Spleen (tissue), 13 donors: ENCODE measurements at places on chromosomes 12 and 14. TPM values are rescaled to one million over a fixed set of nuclear protein-coding genes. Genes with fewer than 3 reads are reported as not detected.

DNA sequence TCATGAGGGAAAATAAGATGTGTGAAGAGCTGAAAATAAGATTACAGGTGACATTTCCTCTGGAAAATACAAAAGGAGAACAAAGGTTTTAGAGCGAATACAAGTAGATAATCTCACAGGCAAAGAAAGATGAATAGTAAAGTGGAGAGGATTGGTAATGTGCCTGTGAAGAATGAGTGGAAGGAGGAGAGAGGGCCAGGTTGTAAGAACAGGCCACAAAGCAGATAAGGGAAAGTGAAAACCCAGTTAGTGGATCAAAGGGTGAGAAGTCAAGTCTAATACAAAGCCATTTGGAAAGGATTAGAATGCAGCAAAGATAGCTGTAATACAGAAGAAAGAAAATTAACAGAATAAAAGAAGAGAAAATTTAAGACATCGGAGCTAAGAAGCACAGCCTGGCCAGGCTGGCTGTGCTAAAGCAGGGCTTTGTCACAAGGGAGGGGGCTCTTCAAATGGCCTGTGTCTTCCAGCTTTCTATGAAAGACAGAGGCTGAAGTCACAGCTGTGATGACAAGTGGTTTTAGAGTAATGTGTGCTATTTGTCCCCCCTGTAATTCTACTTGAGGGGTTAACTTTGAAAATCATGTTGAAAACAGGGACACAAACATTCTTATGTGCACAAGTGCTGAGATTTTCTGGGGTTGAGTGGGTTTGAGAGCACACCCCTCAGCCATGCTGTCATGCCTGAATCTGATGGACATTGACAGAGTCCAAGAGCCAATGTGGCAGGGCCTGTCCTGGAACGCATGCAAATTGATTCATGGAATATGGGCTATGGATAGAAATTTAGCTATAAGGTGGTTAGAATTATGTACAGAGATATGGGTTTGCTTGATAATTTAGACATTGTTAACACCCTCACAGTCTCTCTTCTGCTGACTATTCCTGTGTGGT, 344.5 kb upstream of the NAV3 start:
- no peak for DNase-seq
- H3K27me3 ChIP-seq: no peaks in the 10 kb centered on the region
- H3K27ac ChIP-seq: no peak overlapping the region

DNA sequence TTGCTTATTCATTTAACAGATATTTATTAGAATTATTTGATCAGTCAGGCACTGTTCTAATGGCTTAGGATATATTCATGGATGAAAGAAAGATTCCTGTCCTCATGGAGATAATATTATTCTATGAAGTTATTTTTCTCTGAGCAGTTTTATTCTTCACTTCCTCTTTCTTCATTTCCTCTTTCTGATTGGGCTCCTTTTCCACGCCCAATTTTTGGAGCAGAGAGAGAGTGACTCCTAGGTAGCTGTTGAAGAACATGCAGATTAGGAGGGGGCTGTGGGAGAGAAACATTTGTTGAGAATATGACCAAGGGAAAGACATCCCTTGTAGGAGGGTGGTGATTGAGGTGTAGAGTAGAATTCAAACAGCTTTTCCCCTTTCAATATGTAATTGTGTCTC, 6.0 kb upstream of the YARS2 start:
- DNase-seq: no peak
- H3K27ac ChIP-seq: no peak overlapping the region
- H3K4me1 ChIP-seq: no peaks in the 10 kb centered on the region
- H3K36me3 ChIP-seq: no peaks in the 10 kb centered on the region

DNA sequence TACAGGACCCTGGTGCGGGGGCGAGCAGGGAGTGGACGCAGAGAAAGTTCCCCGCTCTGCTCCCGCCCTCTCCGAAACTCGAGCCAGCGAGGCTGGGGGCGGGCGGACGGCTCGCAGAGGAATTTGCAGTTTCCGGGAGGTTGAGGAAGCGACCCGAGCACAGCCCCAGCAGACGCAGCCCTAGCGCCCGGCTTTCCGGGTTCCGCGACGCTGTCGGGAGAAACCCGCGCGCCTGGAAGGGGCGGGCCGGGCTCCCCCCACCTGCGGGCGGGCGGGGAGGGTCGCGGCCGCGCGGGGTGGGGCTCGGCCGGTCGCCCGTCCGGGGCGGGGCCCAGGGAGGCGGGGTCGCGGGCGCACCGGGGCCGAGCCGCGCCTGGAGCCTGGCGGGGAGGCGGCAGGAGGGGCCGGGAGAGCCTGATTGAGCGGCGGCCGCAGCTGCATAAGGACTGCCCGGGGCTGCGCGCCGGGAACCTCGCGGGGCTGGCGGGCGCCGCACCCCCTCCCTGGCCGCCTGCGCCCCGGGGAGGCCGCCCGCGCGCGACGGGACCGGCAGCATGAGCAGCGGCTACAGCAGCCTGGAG, at the start of gene RASSF3:
Gene RASSF3, plus strand, starts transcription at position 417 of the 581 bp plus-strand sequence. Its CDS starts 138 bp downstream, at position 555.
- peak; percentile 97 for DNase-seq
- H3K27ac ChIP-seq: peak within 1 kb of the TSS; percentile 93
- no peaks in the 10 kb centered on the region for H3K36me3 ChIP-seq
- H3K27me3 ChIP-seq: no peaks in the 10 kb centered on the region

- no peaks in the 10 kb centered on the region for H3K4me1 ChIP-seq
- no peak overlapping the region for H3K4me3 ChIP-seq
- H3K27me3 ChIP-seq: no peaks in the 10 kb centered on the region
- no peak for DNase-seq
- no peak overlapping the region for H3K27ac ChIP-seq
- no peaks in the 10 kb centered on the region for H3K36me3 ChIP-seq
Measured at GRCh38 chr14:22194664-22195063, 394.4 kb downstream of the DAD1 start.

The HSP90AA1 gene
- 342 TPM for total RNA-seq

The CDKN1B gene
- 72.3 TPM for total RNA-seq

DNA sequence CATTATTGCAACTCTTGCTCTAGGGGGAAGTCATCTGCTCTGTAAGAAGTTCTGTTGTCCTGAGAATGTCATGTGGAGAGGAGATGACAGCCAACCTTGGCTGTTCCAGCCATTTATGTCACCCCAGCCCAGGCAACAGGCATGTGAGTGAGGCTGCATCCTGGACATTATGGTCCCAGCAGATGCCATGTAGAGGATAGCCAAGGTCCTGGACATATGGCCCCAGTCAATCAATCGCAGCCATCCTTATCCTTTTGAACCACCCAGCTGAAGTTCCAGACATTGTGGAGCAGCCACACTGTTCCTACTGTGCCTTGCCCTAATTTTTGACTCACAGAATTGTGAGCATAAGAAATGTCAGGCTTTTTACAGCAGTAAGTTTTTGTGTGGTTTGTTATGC, 84.9 kb downstream of the AVPR1A start:
- no peak for DNase-seq
- H3K36me3 ChIP-seq: no peaks in the 10 kb centered on the region
- H3K27ac ChIP-seq: no peak overlapping the region
- no peaks in the 10 kb centered on the region for H3K27me3 ChIP-seq
- no peaks in the 10 kb centered on the region for H3K4me1 ChIP-seq

DNA sequence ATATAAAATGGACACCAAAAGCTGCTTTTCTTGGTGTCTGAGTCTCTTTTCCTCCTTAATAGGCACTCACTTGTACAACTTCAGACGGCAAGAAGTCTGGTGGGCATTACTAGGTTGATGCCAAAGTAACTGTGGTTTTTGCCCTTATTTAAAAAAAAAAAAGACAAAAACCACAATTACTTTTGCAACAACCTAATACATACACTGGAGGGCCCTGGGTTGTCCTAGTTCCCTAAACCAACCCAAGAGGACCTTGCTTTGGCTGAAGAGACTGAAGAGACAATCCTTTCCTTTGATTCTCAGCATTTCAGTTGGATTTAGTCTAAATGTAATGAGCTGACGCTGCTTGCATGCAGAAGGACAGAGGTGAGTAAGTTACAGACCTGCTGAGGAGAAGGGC, 16.2 kb upstream of the PLEKHG3 start:
- peaks cover 3% of the 10 kb centered on the region for H3K4me1 ChIP-seq
- peak overlapping the region; percentile 33 for H3K27ac ChIP-seq
- H3K27me3 ChIP-seq: no peaks in the 10 kb centered on the region
- no peak for DNase-seq
- no peaks in the 10 kb centered on the region for H3K36me3 ChIP-seq

The SERPINA6 gene
- not detected for total RNA-seq

- H3K36me3 ChIP-seq: no peaks in the 10 kb centered on the region
- no peak overlapping the region for H3K4me3 ChIP-seq
- H3K4me1 ChIP-seq: peaks cover 11% of the 10 kb centered on the region
- no peaks in the 10 kb centered on the region for H3K27me3 ChIP-seq
Measured at GRCh38 chr12:50004696-50005095, 20.6 kb downstream of the RACGAP1 start.

The OR4Q2 gene
- not detected for total RNA-seq

DNA sequence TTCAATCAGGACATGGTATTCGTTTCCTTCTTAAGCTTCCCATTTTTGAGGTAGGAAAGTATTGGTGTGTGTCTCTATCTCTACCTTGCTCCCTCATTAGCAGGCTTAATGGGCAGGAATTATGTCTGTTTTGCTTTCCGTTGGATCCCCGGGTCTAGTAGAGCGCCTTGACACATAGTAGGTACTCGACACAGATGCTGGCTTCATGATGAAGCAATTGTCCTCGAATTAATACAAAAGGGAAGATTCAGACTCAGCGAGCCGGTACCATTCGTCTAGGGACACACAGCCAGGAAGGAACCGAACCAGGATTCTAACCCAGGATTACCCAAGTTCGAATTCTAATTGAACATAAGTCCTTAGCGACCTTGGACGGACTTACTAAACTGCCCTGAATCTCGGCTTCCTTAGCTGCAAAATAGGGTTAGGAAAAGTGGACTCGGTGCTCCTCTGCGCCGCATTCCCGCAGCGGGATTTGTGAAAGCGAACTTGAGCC, 496 bp upstream of the ISCU start:
- H3K4me3 ChIP-seq: peak overlapping the region; percentile 89
- H3K4me1 ChIP-seq: peaks cover 84% of the 10 kb centered on the region
- peak overlapping the region; percentile 90 for H3K27ac ChIP-seq
- no peak for DNase-seq
- no peaks in the 10 kb centered on the region for H3K27me3 ChIP-seq
- H3K36me3 ChIP-seq: peaks cover 27% of the 10 kb centered on the region

DNA sequence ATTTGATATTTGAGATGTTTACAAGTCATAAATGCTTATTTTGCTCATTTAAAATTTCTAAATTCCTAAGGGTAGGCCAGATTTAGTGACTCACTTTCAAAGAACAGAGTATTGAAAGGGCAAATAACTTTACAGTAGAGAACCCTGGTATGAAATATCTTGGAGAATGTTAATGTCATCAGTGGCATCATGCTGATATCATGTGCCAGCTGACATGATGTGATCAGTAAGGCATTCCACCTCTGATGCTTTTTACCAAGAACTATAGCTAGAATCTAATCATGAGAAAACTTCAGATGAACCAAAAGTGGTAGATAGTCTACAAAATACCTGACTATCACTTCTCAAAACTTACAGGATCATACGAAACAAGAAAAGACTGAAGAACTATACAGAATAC, 2.9 kb upstream of the FLRT2 start:
- peaks cover 40% of the 10 kb centered on the region for H3K4me1 ChIP-seq
- no peaks in the 10 kb centered on the region for H3K27me3 ChIP-seq
- no peaks in the 10 kb centered on the region for H3K36me3 ChIP-seq
- H3K4me3 ChIP-seq: no peak overlapping the region
- no peak for DNase-seq

The ITPK1 gene
- total RNA-seq: 75.6 TPM
